ENCODE measurements at places on chromosomes 1 and 21.

DNA sequence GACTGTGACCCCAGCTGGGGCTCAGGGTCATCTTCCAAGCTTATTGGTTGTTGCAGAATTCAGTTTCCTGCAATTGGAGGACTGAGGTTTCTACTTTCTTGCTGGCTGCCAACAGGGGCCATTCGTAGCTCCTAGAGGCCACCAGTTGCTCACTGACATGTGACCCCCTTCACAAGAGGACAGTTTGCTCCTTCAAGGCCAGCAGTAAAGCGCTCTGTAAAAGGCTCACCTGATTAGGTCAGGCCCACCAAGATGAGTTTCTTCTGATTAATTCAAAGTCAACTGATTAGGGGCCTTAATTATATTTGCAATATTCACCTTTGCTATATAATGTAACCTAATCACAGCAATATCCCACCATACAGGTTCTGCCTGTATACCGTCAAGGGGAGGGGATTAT is 68.9 kb downstream of the SLC9A1 start:
- no peak for DNase-seq

DNA sequence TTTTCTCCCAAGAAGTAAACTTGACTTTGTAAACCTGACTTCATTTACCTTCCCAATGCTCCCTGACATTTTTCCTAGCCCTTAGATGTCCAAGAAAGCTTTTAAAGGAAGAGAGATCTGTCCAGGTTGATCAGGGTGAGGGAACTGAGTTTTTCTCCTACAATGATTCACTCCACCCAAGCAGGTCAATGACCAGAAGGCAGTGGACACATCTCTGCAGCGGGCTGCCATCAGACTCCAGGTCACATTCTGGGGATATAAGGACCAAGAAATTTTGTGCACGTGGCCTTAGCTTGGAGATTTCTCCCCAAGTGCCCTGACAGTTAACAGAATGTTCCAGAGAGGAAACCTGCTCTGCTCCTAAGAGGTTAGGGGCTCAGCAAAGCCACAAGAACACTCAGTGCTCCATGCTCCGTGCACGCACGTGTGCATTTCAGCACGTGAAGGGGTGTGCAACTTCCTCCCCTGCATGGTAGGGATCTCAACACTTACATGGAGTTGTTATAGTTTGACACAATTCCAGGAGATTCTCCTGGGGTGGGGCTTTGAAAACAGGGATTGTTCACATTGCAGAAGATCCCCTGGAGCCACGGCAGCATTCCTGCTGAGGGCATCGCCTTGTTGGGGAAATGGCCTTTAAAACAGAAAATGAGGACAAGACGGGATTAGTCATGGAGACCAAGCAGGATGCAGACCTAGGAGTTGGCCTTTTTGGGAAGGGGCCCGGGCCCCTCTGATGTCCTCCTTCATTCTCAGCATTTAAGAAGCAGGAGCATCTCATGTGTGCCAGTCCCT is 9.8 kb downstream of the ABCA4 start:
- DNase-seq: no peak

DNA sequence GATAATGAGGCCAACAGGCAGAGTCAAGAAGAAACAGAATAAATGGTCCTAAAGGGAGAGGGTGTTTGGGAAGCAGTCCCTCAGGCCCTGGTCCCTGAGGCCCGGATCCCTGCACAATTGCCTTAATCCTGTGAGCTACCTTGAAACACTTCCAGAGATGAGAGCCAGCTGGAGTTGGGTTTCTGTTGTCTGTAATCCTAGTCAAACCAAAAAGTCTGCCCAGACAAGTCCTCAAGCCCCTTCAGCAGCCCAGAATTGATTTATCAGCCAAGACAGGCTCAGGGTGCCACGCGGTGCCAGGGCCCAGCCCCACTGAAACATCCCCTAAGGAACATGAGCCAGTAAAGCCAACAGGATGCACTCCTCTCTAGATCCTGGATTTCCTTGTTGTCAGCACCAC is 16.4 kb upstream of the CLSTN1 start:
- DNase-seq: no peak

DNA sequence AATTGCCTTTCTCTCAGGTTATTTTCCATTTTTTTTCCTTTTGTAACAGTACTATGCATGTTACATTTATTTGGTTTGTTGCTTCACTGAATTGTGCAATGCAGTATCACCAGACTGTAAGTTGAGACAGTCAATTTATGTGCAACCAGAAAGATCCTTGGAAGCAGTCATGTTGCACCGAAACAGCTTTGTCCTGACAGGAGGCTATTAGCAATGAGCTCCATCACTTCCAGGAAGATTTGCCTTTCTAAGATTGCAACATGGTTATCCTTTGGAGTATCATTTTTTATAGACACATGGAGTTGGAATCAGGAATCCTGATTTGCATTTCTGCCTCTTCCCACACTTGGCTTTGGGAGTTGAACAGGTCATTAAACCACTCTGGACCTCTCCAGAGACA is 84.5 kb upstream of the ST6GALNAC5 start:
- DNase-seq: no peak

DNA sequence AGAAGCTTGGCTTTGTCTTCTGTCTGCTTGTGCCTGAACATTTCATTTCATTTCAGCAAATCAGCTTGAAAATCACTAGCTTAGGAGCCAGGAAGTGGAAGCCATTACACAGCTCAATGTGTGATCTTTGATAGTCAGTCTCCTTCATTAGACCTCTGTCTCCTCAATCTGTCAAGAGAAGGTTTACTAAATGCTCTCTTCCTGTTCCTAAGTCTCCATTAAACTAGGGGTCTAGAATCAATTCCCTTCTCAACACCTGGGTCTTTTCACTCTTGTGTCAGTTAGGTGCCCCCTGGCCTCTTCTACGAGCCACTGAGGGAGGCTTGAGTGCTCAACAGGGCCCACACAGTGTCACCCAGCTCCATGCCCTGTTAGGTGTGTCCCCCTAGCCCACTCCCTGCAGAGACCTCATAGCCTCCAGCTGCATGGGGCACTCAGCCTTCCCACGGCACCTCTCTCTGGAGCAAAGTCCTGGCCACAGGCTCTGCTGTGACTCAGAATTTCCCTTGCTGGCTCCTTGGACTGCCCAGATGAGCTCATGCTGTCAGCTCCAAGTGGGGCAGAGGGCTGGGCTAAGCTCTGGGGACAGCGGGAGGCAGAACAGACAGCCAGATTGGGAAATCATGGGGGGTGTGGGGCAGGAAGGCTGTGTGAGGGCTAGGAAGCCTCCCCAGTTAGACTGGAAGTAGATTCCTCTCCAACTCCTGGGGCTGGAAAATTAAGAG is 115.7 kb upstream of the IPO9 start:
- DNase-seq: no peak

GRCh38 chr1:86640161-86640670 is 64.2 kb upstream of the SH3GLB1 start:
- DNase-seq: no peak

- no peak for DNase-seq
These were observed 264.5 kb downstream of the OLFM3 start for GRCh38 chr1:101732261-101732660.

DNA sequence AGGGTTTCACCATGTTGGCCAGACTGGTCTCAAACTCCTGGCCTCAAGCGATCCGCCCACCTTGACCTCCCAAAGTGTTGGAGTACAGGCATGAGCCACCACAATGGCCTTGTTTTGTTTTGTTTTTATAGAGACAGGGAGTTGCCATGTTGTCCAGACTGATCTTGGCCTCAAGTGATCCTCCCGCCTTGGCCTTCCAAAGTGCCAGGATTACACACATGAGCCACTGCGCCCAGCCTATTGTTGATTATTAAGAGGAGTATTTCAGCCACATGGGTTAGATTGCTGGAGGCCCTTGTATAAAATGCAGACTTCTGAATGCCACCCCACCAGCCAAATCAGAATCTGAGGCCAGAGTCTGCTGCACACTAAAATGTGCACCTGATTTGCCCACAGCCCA is 57.2 kb upstream of the ANGPTL1 start:
- DNase-seq: no peak

DNA sequence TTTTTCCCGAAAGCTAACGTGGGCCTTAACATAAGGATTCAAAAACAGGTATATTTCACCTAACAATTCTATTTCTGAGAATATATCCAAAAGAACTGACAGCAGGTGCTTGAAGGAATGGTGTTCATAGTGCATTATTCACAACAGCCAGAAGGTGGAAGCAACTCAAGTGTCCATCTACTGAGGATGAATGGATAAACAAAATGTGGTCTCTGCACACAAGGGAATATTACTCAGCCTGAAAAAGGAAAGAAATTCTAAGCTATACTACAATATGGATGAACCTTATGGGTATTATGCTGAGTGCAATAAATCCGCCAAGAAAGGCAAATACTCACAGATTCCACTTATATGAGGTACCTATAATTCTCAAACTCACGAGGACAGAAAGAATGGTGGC is 6.1 kb upstream of the RIPPLY3 start:
- no peak for DNase-seq

GRCh38 chr1:88985032-88985431 is 7.4 kb downstream of the KYAT3 start:
- DNase-seq: no peak

DNA sequence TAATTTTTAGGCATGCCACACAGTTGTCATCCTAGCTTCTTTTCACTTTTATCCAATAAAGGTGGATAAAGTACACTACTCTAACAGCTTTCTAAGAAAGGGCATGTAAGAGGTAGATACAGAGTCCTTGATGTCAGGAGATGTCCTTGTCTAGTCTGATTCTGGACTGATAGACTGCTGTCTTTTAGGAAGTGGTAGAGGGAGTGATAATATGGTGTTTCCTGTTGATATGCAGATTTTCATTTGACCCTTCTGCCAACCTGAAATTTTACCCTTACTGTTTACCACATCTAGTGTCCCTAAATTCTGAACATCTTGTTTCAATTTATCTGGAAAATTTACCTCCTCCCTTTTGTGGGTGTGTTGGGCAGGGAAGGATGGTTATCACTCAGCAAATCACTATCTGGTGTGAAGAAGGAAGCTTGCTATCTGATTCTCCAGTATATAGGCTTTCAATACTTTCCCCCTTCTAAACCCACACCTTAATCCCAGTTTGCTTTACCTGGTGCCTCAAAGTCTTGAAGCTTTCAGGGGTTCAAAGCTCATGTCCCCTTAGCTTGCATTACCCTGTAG is 354.9 kb upstream of the SNX7 start:
- no peak for DNase-seq

- no peak for DNase-seq
These were observed 22.3 kb downstream of the GPA33 start for GRCh38 chr1:167067904-167068303.

GRCh38 chr1:119611701-119612113 is 36.4 kb downstream of the ZNF697 start:
- peak; percentile 93 for DNase-seq

DNA sequence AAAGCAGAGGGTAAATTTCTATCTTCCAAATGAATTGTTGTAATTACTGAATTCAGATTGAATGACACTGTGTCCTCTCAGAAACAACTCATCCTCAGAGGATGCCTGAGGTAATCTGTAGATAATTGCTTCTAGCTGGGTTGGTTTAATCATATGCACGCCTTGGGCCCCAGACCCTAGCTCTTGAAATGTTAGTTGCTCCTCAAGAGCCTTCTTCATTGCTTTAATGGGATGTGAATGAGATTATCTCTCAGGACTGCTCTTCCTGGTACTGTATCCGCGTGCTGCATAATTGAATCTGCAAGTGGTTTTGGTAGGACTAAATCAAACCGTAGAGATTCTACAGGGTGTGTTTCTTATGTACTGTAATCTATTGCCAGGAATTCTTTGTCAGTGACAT is 569.3 kb upstream of the NEGR1 start:
- DNase-seq: no peak

DNA sequence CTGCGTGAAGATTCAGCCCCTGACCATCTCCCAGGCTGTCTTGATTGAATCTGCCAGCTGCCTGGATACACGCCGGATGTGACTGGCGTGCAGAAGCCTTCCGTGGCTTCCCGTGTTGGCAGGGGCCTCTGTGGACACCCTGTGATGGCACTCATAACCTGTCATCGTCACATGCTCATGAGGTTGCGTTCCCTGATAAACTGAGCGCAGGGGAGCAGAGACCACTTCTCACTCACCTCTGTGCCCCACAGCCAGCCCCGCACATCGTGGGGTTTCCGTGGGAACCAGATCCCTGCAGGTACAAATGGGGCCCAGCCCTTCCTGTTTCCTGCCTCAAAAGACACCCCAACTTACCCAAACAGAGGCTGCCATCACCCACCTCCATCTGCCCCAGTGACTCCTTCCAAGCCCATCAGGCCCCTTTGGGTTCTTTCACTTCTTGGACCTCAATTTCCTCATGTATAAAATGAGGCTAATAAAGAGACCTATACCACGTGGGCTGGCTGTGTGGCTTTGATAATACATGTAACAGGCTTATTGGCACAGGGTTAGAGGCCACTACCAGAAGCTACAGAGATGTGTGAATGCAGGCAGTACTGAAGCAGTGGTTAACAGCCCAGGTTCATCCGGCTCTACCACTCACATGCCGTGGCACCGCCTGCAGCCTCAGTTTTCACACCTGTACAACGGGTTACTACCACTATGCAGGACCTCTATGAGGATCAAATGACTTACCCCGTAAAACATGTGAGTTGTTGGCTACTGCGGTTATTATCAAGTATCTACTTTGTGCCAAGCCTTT is 23.6 kb downstream of the HTR6 start:
- DNase-seq: peak; percentile 32

- no peak for DNase-seq
These were observed 35.2 kb downstream of the SLC37A1 start for GRCh38 chr21:42548687-42549406.

DNA sequence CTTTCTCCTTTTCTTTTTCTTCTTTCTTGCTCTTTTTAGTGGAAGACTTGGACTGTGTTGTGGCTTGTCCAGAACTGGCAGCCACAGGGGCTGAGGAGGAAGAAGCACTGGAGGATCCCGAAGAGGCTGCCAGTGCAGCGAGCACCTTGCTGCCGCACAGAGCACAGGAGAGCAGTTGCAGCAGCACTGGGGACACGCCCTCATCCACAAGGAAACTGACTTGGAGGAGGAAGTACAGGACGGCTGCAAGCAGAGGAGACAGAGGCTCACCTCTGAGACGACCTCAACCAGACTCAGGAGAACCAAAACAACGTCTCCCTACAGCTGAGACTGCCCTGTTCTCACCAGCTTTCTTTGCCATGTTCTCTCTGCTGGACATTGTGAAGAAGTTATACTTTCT is 88.9 kb downstream of the UBR4 start:
- no peak for DNase-seq

GRCh38 chr1:86016076-86016759 is 140.4 kb downstream of the COL24A1 start:
- DNase-seq: no peak

GRCh38 chr1:100132566-100133477 is at the start of the genes SASS6 and TRMT13:
TSS of gene SASS6 (minus strand) at chr1:100132930. CDS start at chr1:100132814, 116 bp downstream.
TSS of gene TRMT13 (plus strand) at chr1:100133163. CDS start at chr1:100133169, 6 bp downstream.
- peak; percentile 94 for DNase-seq

- no peak for DNase-seq
These were observed at the start of gene KCNT2 for GRCh38 chr1:196608390-196609369. TSS of gene KCNT2 (minus strand) at chr1:196608440. CDS start at chr1:196608309, 131 bp downstream.

GRCh38 chr1:198373376-198373775 is 167.1 kb downstream of the ATP6V1G3 start:
- DNase-seq: no peak

GRCh38 chr1:216425577-216425976 is 2.3 kb upstream of the USH2A start:
- DNase-seq: no peak

DNA sequence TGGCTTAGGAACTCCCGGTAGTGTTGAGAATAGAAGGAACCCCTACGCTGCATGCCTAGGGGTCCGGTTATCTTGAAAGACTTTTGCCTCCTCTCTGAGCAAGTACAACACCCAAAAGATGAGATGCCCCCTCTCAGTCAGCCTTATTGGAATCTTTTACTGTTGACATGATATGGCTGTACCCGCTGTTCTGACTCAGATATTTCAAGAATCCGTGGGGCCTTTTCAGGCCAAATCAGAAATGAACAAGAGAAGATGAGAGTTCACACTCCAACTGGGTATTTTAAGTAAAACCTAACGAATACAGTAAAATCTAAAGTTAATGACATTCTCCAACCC is 164.2 kb downstream of the PPIAL4G start:
- no peak for DNase-seq

Data from stimulated activated CD8-positive, alpha-beta memory T cell treated with anti-CD3 and anti-CD28 coated beads, Interleukin-4, amount 100 ng/mL, for 48 hours (primary cell).